ENCODE measurements at places on chromosomes 7 and 10. TPM values are rescaled to one million over a fixed set of nuclear protein-coding genes. Genes with fewer than 3 reads are reported as not detected.

- DNase-seq, result no peak
These were observed 31.6 kb upstream of the AGMO start for GRCh38 chr7:15593382-15593781.

DNA sequence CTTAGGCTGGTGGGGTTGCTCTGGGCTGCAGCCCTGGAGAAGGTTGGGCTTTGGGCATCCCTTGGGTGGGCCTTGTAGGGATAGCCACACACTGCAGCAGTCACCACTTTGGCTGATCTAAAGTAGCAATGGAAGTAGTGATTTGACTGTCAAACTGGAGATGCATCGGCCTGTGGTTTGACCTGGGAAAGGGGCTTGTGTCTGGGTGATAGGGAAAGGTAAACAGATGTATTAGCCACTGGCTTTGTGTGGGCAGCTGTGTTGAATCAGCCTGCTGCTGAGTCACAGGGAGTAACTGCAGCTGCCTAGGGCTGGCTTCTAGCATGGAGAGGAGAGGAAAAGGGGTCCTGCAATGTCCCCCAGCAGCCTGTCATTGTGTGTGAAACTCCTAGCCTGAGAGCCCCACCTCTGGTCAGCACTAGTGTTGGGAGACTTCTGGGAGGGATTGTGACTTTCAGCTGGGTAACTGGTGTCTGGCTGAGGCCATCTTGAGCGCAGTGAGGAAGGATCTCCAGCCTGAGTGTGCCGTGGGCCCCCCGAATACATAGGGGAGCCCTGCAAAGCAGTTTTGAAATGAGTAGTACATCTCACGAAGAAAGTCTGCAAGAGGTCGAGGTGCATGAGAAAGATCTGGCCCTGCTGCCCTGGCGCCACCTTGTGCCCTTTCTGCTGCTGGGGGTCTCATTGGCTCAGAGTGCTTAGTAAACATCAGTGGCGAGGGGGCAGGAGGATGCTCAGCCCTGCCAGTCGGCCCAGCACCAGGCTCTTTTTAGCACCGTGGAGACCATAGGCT, 117.3 kb downstream of the FANK1 start:
- no peak for DNase-seq

- DNase-seq, result no peak
These were observed 16.9 kb upstream of the LAMB4 start for GRCh38 chr7:108147031-108147563.

GRCh38 chr10:86956195-86956847, 1.1 kb downstream of the MMRN2 start:
- no peak for DNase-seq

Gene HMX3
- 1.4 TPM for total RNA-seq

DNA sequence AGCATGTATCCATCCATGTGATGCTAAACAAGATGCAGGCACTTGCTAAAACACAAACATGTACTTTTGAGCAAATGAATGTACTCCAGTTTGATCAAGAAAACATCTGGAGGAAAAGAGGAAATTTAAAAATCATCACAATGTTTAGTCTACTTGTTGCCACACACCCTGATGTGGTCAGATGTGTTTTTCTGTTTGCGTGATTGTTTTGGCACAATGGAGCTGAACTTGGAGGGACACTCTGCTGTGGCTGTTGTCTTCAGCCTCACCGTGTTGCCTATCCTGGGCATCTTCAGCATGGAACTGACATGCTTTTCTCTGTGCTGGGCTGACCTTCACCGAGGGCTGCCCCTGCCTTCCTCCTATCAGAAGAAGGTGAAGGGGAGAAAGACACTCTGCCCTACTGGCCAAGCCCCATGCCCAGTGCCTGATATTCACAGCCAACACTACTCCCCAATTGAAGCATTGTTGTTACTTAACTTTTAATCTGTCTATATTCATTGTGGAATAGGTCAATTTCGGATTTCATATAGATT, 268.3 kb upstream of the IGFBP3 start:
- DNase-seq, result no peak

Gene GRM3
- not detected for total RNA-seq

DNA sequence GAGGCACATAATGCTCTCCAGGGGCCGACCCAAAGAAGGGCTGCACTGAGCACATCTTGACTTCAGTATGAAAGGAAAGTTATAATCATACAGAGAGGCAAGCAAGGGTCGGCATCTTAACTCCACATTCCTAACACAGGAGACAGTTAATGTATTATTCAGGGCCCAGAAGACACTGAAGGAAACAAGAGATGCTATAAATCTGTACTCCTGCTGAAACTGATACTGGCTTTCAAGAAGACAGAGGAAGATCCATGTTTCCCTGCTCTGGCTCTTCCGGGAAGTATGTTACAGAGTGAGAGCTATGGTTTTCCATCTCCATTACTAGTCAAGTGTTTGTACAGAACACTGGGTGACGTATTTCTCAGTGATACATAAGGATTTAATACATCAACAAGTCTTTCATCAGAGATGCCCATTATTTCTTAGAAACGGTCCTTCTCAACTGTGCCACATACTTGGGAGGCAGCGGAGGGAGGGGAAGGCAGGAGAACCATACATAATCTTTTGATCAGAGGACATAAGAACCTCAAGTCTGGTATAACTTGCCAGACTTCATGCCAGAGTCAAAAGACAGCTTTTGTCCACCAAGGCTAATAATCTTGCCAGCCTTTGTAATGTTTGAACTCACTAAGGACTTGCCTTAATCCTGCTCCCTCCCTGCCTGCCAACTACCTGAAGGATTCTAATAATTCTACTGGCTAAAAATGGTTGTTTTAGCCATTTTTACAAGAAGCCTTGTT, 58.1 kb downstream of the ENO4 start:
- no peak for DNase-seq

DNA sequence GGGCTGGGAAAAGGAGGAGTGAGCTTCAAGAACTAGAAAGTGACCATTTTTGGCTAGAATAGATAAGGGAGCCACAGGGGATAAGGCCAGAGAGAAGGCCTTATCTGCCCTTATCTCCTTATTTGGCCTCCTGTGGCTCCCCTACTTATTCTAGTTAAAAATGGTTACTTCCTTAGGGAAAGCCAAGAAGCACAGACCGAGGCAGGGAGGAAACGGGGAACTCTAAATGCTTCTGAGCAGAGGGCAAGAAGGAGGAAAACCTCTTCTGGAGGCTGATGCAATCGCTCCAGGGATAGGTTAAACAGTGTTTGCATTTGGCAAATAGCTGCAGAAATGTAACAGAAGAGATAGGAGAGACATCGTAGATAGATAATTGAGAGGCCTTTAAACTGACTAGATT, 18.6 kb downstream of the NRP1 start:
- no peak for DNase-seq

Gene SLC26A3
- 1,687 TPM for total RNA-seq
